ENCODE measurements at places on chromosomes 5 and 9. TPM values are rescaled to one million over a fixed set of nuclear protein-coding genes. Genes with fewer than 3 reads are reported as not detected.

DNA sequence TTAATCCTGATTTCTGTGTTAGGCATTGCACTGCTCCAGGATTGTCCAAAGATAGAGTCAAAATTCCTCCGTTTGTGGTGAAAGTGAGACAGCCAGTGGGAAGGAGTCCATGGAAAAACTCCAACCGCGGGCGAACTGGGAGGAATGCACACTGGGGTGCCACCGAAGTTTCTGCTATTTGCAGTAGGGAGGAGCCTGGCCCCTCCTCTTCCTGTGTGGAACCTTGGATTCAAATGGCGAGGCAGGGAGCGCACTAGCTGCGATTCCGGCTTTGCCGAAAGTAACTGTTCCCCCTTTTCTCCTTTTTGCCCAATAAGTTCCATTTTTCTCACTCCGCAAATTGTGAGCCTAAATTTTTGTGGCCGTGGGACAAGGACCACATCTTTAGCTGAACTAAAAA is 9.3 kb downstream of the BAAT start:
- DNase-seq, result no peak

- DNase-seq, result no peak
These were observed 2280.6 kb upstream of the ACO1 start for GRCh38 chr9:30103647-30104394.

GRCh38 chr5:151630088-151630487 is 39.0 kb upstream of the FAT2 start:
- no peak for DNase-seq

GRCh38 chr9:677461-678097 is 163.9 kb upstream of the DMRT1 start:
- no peak for DNase-seq

DMRT3 gene
- total RNA-seq, result not detected

GRCh38 chr5:1873243-1873959 is 9.3 kb downstream of the IRX4 start:
- DNase-seq, result peak; percentile 78

- DNase-seq, result no peak
These were observed 111.1 kb downstream of the PAM start for GRCh38 chr5:102866237-102866600.

SLCO4C1 gene
- 2.5 TPM for total RNA-seq

GRCh38 chr5:82684659-82685058 is 392.5 kb downstream of the TMEM167A start:
- DNase-seq, result no peak

GRCh38 chr9:110650991-110651411 is 17.6 kb upstream of the MUSK start:
- no peak for DNase-seq

All from mucosa of descending colon (tissue), 3 donors.